NCI-H187 (cell line): ENCODE measurements at places on chromosomes 3 and 15.

- no peak for DNase-seq
Observed at GRCh38 chr3:43319794-43320193, 33.5 kb downstream of the SNRK start.

GRCh38 chr15:44029940-44030568 lies 165.0 kb downstream of the FRMD5 start:
- DNase-seq: no peak

DNA sequence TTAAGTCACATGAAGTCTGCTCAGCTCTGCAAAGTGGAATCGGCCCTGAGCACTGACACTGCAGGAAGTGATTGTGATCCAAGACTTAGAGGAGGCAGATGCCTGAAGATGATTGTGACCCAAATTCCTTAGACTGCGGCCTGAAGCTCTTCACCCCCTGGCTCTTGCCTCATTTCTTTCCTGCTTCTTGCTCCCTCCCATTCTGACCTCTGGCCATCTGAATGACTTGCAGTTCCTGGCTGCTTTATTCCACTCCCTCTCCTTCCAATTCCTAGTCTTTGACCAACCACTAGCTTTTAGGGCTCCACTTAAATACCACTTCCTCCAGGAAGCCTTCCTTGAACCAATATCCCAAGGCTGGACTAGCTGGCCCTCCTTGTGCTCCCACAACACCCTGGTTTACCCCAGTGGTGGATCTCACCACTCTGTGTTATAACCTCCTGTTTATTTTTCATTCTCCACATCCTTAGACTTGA lies 9.9 kb upstream of the EPB42 start:
- no peak for DNase-seq

DNA sequence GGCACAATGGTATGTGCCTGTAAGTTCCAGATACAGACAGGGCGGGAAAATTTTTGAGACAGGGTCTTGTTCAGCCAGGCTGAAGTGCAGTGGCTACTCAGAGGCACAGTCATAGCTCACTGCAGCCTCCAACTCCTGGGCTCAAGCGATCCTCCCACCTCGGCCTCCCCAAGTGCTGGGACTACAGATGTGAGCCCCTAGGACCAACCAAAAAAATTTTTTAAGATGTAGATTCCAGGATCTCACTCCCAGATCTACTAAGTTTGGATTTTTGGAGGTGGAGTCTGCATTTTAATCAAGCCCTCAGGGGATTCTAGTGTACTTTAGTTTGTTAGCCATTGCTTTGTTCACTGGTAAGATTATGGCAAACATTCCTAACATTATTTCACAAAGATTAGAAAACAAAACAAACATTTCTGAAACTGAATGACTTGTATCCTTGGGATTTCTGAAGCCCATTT lies 2.7 kb downstream of the LIPH start:
- DNase-seq: no peak

- DNase-seq: no peak
Observed at GRCh38 chr3:1183320-1184048, 90.7 kb downstream of the CNTN6 start.

DNA sequence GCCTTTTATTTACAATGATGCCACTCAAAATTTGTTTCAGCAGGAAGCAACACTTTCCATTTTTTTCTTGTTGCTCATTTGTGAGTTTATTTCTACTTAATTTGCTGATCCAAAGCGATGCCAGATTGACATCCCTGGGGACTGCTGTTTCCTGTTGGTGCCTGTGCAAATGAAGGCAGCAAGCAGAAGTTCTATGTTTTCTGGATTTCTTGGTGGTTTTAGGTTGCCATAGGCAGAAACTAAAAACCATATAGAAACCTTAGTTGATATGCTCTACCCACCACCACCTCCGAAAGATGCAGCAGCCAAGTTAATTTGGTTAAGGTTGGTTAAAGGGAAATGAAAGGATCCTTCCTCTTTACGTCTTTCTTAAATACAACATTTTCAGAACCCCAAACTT lies 356.2 kb downstream of the RBMS3 start:
- DNase-seq: no peak

DNA sequence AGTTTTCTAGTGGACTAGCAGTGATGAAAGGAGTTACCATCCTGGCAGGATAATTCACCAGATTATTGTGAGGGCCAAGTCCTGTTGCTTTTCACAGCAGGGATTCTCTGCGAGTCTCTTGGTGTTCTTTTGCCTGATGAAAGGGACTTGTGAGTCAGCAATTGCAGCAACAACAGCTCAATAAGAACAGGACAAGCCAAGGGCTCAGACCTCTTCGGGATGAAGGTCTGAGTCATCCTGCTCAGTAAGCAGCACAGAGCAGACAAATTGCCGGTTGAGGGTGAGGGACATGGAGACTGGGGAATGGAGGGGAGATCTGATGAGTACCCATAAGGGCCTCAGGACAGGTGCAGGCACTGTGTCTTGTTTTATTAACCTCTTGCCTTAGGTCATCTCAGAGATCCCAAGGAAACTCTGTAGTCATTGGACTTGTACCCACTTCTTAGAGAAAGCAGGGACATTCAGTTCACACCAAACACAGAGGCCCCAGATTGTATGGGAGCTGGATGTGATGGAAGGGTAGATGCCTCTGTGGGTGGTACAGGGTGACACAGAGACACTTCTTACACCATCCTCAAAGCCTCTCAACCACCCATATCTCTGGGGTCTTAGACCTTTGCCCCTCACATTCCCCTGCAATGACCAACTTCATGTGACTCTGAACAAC lies 173.8 kb upstream of the TLE3 start:
- DNase-seq: no peak

- DNase-seq: no peak
Observed at GRCh38 chr15:61659566-61660190, 400.6 kb downstream of the VPS13C start.

GRCh38 chr15:58232281-58233065 lies 94.3 kb downstream of the AQP9 start:
- no peak for DNase-seq

DNA sequence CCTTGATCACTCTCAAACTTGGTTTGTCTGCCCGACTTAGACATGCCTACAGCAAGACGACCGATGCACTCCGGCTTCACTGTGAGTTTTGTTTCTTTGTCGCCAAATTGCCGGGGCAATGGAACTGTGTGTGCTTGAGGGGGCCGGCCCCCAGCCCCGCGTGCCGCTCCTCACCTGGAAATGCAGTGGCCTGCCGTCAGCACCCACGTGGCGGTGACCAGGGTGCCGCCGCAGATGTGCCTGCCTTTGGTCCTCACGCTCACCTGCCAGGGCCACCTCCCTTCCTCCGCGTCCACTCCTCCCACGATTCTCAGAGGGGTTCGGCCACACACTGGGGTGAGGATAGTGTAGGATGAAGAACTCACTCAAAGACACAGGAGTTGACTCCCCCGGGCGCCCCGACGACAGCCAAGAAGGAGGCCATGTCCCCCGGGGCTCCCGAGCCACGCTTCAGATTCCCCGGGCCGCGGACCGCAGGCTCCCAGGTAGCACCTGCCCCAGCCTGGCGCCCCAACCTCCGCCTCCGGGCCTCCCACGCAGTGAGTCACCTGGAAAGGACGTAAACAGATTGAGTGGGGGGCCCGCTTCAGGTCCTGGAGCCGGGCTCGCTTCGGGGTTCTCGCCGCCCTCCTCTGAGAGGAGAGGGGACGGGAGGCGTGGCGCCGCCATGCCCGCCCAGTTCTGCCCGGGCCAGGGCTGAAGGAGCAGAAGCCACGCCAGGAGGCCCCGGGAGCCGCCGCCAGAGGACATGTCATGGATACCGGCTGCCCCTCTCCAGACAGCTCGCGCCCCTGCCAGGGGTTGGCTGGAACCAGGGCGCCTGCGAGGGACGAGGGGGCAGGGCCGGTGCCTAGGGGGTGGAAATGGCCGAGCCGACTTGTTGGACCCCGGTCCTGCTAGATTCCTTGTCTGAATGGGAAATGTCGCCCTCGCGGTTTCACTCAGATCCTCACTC lies 29.6 kb downstream of the MYL3 start:
- no peak for DNase-seq

- no peak for DNase-seq
Observed at GRCh38 chr3:158210067-158210466, 100.2 kb downstream of the RSRC1 start.

- no peak for DNase-seq
Observed at GRCh38 chr15:25543196-25543595, 104.4 kb upstream of the UBE3A start.

DNA sequence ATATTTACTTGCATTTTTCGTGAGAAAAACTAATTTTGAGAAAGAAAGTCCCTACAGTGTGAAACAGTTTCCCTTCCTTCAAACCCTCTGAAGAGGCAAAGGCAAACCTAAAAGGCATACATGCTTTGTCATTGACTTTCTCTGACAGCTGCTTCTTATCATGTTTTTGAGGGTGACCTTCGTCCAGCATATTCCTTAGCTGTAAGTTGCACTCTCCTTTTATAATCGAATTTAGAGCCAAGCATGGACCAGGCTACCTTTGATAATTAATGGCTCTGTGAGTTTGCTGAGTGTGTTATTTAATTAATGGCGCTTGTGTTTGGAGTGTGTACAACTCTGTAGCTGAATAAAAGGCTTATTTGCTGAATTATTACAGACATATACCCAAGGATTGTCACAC lies 684.2 kb upstream of the CFAP20DC start:
- no peak for DNase-seq

DNA sequence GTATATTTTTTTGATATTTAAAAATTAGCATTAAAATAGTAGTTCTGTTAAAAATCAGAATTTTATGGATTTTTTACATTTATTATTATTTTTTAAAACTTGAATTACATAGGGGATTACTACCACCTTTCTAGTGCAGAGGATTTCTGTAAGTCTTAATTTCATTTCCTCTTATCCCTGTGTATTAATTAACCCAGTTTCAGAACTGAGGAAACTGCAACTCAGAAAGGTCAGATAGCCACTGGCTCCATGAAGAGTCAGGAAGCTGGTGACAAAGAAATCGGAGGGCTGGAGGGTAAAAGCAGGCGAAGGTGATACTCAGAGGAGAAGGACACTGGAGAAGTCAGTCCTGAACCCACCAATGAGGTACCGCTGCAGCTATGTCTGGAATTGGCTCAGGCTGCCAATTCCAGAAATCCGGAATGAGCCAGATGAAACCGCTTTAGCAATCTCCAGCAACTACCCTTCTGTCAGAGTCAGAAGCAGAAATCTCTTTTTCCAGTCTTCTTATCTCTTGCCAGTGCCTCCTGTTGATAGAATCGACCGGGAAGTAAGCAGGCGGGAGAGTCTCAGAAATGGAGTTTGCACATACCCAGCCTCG lies 308.5 kb downstream of the SV2B start:
- DNase-seq: no peak

DNA sequence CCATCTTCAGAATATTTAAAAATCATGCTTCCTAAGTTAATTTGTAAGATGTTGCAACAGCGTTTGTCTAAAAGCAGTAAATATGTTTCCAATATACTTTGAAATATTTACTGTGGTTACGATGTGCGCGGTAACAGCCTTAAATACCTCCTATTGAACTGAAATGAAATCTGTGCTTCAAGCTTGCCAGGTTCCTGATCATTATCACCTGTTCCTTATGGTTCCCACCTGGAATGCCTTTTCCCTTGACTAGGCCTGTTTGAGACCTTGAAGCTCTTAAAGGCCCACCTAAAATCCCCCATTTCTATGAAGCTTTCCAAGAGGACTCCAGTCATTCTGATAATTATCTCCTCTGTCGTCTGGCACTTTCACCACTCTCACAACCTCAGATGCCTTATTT lies 146.7 kb downstream of the NAALADL2 start:
- DNase-seq: no peak

DNA sequence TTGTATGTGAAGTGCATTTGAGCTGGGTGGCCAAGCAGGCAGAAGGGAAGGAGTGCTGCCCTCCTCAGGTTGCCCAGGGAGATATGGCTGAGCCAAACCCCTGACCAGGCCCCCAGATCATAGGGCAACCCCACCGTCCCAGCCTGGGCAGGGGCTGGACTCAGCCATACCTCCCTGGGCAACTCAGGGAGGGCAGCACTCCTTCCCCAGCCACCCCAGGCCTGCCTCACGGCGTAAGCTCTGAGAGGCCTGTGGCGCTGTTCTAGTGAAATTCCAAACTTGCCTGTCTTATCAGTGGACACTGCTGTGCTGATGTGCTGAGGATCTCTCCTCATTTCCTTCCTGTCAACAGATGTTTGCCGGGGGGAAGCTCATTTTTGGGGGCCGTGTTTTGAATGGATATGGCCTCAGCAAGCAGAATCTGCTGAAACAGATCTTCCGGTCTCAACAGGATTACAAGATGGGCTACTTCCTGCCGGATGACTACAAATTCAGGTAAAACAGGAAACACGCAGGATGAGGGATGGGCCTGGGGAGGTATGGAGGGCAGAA lies 57.6 kb upstream of the FGD5 start:
- DNase-seq: no peak

DNA sequence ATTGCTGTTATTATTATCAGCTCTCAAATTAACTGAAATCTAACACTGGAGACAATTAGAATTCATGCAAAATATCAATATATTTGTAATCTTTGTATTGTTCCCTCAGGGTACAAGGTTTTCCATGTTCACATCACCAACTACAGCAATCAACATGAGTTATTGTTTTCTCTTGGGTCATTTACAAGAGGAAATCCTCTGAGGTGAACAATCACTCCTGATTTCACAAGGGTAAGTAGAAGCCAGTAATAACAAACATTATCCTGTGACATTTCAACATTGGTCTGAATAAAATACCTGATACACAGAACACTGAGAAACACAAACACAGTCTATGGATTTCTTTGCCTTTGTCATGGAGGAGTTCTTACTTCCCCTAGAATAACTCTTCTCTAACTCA lies 174.0 kb downstream of the SUCNR1 start:
- no peak for DNase-seq

DNA sequence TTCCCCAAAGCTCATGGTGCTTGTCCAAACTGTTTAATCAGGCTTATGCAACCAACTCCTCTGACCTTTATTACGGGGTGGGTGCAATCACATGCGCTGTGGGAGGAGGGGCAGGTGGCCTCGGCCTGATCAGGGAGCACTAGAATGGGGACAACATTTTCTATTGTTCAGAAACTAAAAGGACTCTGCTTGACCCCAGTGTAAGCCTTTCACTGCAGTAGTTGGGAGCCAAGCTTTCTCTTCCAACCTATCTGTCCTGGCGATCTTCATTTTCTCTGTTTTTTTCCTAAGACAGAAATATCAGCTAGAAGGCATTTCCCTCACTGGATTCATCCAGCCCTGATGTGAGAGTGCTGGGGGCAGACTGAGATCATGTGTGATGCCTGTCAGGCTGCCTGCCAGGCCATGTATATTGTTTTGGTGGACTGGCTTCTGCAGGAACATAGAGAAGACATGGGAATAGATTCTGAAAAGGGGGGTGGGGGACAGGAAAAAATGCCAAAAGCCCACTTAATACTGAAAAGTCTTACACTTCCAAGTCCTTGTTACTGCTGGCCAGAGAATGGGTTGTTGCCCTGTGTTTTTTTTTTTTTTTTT lies 627.0 kb upstream of the TBL1XR1 start:
- no peak for DNase-seq

- DNase-seq: no peak
Observed at GRCh38 chr3:165669967-165670366, 167.3 kb downstream of the BCHE start.

DNA sequence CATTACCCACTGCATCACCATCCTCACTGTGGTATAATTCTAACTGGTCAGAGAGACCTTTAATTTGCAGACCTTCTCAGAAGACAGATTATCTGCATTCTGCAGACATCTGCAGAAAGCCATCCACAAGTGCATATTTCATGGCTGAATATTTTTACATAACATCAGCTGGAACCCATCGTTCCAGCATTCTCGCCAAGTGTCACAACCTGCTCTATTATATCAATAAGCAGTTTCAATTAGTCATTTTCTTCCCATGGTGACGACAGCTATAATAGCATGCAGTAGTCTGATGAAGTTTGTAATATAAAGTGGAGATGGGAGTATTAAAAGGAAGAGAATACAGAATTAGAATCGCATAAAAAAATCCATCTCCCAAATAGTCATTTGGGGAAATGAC lies 334.7 kb downstream of the FHIT start:
- DNase-seq: no peak
